ENCODE measurements at places on chromosomes 16 and 17.
A peak's percentile ranks its signal among the peaks of the same experiment; 100 is the strongest.

- no peak for DNase-seq
Measured at GRCh38 chr17:27233776-27234175, 60.1 kb upstream of the WSB1 start.

DNA sequence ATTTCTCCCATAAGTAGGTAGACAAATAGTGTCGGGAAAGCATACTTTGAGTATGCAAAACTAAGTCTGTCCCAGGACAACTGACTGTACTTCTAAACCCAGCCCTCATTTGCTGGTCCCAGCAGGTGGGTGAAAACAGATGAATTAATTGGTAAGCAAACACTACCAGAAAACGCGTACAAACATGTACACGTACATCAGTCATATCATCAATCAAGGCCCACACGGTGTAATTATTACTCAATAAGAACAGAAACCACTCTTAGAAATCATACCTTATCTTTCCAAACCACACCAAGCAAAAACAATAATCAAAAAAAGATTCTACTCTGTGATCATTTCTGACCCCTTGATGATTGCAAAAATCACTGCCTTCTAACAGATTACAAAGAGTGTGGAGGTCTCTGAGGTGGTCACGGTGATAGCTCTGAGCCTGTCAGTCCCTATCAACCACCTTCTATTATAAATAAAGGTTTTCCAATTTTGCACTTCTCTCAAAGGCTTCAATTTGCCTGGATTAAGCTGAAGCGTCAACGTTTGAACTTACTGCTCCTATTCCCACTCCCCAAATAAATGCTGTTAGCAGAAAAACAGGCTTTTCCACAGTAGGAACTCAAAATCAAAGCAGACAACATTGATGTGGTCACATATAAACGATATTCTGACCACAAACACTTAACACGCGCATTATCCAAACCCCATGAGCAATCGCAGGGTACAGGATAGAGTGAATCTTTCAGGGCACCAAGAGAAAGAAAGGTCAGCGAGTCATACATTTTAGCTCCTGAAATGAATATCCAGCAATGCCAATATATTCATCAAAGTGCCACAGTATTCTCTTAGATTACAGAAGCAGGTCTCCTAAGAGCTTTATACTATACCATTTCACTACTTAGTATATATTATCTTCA lies 211.9 kb downstream of the STX8 start:
- DNase-seq, result no peak

- no peak for DNase-seq
Measured at GRCh38 chr16:57781741-57782606, 20.3 kb downstream of the KIFC3 start.

GRCh38 chr17:9456330-9456729 lies 119.3 kb downstream of the STX8 start:
- DNase-seq, result no peak

- no peak for DNase-seq
Measured at GRCh38 chr16:80670170-80670865, 129.5 kb downstream of the DYNLRB2 start.

DNA sequence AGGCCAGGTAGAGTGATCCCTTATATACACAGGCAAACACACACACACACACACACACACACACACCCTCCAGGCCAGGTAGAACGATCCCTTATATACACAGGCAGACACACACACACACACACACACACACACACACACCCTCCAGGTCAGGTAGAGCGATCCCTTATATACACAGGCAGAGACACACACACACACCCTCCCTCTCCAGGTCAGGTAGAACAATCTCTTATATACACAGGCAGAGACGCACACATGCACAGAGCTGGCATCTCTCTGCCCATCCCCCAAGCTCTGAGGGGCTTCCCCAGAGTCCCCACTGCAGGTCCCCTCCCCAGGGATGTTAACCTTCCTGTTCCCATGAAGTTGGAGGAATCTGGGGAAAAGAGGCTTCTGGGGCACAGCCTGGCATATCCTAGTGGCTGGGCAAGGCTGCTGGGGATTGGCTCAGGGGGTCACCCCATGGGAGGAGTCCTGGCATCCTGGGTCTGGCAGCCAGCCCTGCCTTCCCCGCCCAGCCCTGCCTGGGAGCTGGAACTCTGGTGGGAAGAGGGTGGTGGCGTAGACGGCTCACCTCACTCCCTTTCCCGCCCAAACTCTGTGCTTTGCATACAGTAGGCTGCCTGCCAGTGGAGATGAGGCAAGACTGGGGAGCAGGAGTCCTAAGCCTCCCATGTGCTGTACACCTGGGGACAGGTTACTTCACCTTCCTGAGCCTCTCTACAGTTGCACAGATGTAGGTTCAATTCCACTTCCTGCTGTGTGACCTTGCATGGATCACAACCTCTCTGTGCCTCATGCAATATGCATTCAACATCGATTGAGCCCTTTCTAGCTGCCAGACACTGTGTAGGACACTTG lies 41.8 kb downstream of the TEKT5 start:
- DNase-seq, result no peak

- DNase-seq, result no peak
Measured at GRCh38 chr16:55204069-55204468, 119.9 kb upstream of the IRX6 start.

GRCh38 chr17:15926039-15926740 lies 18.7 kb upstream of the ADORA2B start:
- DNase-seq, result no peak

DNA sequence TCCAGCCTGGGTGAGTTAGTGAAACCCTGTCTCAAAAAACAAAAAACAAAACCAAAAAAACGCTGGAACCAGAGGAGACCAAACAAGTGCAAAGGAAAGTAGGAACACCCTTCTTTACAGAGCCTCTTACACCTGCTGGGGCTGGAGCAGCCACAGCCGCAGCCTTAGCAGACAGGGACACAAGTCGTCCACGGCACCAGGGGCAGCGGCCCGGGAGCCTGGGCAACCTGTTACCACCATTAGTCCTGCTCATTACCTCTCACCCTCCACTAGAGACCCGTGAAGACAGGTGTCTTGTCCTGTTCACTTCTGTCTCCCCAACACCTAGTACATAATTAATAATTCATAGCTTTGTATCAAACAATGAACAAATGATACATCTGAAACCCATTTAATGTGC lies 83.6 kb downstream of the C16orf78 start:
- DNase-seq, result no peak

DNA sequence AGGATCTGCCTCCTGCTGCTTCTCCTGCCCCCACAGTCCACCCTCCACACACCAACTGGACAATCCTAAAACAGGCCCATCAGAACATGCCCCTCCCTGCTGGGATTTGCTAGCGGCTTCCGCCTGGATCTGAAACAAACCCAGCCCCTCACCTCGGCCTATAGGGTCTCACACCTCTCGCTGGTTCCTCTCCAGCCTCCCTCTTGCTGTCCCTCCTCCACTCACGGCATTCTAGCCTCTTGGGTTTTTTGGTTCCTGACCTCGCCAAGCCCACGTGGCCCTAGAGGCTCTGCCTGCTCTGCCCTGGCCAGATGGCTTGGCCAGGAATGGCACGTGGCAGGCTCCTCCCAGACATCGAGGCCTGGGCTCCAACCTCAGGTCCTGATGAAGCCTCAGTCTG lies 15.7 kb upstream of the MTSS2 start:
- DNase-seq, result no peak

DNA sequence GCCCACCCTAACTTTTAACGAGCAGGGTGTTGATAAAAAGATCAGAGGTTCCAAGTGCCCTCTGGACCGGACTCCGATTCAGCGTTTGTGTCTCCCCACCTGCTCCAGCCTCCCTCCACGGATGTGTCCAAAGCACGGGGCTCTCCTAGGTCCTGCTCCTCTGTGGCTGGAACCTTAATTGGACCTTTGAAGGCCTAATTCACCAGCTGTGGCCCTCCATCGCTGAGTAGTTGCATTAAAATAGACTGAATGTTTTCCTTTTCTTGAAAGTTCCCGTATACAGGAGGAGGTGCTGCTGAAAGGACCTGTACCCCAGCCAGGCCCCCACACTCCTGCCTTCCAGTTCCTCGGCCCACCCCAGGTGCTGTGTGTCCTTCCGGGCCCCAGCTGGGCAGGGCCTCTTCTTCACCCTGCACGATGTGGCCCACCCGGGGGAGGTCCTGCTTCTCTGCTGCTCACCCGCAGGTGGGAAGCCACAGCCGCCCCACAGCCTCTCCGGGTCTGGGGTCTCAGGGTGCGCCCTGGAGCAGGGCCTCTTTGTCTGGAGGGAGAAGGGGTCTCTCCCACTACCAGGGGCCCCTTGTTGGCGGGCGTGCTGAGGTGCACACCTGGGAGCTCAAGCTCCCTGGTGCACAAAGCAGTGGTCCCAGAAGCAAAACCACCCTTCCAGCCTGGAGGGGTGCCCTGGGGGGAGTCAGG lies 1.3 kb upstream of the CACNA1H start:
- DNase-seq, result no peak

DNA sequence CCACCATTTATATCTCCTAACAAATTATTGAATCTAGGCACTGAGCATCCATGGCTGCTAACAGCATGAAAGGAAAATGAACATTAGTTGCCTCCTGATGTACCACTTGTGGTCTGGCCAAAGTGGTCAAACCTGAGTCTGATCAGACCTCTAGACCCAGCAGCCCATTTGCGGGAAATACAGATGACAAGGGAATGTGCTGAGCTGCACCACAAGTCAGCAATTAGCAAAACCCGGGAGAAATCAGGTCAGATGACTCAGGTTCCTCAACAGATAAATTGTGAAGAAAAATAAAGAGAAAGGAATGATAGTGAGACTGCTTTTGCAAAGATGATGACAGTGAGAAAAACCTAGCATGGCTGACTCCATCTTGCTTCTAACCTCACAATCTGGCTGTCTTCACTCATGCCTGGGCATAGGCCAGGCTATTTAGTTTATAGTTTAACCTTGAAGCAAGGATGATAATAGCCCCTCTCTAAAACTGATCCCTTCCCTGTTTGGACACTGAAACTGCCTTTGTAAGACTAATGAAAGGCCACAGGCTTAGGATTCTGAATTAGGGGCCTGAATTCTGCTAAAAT lies 142.7 kb upstream of the ASIC2 start:
- no peak for DNase-seq

GRCh38 chr16:68128577-68129305 lies 43.6 kb downstream of the NFATC3 start:
- DNase-seq, result no peak

DNA sequence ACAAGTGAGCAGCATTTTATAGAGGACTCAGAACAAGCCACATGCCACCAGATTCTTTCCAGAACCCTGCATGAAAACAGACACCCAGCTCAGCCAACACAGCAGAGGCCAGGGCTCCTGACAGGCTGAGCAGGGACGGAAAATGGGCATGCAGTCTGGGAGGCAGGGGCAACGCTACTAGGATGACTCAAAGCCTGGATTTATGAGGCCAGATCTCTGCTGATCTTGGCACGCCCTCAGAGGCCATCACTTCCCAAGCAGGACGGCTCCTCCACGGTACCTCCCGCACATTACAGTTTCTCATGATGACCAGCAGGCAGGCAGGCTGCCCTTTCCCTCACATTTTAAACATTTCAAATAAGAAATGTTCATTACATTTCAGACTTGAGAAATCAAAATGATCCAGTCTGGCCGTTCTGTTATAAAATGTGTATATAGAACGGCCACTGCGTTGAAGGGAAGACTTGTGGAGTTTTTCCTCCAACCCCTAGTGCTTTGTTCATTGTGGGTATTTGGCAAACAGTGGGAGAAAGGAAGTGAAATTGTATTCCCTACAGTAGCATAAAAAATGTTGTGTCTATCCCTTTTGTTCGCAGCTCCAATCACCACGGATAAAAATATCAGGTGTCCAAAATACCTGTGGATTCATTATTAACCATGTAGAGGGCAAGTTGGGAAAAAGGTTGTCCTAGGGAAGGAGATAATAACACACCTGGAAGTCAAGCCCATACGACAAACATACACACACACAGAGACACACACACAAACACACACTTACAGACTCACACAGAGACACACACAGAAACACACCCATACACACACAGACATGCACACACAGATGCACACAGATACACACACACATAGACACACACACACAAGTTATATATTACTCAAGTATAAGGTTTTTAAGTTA lies 64.8 kb upstream of the ADAMTS18 start:
- DNase-seq, result peak; percentile 27

- peak; percentile 3 for DNase-seq
Measured at GRCh38 chr16:71882505-71883167, 1.3 kb downstream of the ZNF821 start.

GRCh38 chr17:1221209-1221608 lies 41.4 kb upstream of the ABR start:
- DNase-seq, result no peak

GRCh38 chr16:72666267-72666666 lies 381.7 kb downstream of the ZFHX3 start:
- DNase-seq, result no peak

GRCh38 chr16:19639986-19640421 lies 78.0 kb downstream of the KNOP1 start:
- DNase-seq, result no peak

- no peak for DNase-seq
Measured at GRCh38 chr16:50550866-50551641, 2.9 kb downstream of the NKD1 start.

GRCh38 chr17:16259926-16260325 lies 42.9 kb downstream of the PIGL start:
- DNase-seq, result no peak

- no peak for DNase-seq
Measured at GRCh38 chr16:7332611-7333010, at the start of gene RBFOX1. Gene RBFOX1 (plus strand): TSS chr16:7332845.

DNA sequence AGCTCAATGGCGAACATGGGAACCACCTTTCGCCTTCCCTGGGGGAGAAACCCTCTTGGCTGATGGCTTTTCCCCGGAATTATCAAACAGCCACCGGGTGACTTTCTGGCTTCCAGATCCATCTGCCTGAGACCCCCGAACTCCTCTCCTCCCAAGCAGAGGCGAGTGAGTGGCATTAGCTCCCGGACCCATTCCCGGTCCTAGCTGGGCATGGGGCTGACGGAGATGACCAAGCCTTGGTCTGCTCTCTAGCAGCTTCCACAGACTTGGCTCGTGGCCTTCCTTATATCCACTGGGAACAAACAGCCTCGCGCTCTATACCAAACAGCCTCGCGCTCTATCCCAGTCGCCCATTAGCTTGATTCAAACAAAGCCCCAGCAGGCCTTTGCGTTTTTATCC lies 62.4 kb downstream of the CCDC182 start:
- DNase-seq, result no peak

- no peak for DNase-seq
Measured at GRCh38 chr17:70677783-70678647, 508.7 kb downstream of the KCNJ2 start.

DNA sequence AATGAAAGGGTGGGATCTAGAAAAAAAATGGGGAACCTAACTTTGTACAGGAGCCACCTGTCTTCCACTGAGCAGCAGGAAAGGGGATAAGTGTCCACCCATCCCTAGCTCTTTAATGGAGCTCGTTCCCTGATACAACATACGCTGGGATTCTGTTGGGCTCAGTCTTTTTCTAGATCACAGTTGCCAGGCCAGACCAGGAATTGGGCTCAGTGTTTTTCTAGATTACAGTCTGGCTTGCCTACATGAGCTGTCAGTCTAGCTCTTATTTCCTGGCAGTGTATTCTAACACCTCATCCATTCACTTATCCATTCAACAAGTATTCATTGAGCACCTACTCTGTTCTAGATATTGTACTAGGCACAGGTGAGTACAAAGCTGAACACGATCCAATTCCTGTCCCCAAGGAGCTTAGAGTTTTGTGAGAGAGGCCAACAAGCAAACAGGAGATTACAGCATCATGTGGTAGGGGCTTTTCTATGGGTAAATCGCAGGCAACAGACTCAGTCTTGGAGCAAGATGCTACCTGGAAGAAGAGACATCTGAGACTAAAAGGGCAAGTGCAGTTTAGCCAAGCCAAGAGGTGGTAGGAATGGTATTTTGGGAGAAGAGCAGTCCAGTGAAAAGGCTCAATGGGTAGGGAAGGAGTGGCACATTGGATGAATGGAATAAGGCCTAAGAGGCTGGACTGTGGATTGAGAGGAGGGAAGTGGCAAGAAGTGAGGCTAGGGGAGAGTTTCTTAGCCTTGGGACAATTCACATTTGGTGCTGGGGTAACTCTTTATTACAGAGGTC lies 138.0 kb upstream of the HS3ST2 start:
- DNase-seq, result no peak
